ENCODE measurements at places on chromosomes 2 and 18.

DNA sequence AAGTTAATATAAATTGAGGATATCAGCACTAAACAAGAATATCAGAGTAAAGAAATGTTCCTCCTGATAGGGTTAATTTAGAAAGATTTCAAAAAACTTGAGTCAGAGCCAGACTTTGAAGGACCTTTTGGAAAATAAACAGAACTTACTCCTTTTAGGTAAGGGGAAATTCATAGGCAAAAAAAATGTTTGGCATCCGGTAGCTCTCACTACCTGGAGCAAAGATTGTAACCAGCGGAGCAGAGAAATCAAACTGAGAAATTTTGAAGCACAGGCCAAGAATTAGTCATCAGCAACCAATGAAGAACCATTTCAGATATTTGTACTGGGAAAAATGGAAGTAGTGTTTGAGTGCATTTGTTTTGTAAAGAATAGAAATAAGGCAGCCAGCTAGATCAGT, 113.0 kb downstream of the ICA1L start:
- DNase-seq, result no peak

GRCh38 chr2:203446071-203446481, 89.0 kb downstream of the RAPH1 start:
- no peak for DNase-seq

DNA sequence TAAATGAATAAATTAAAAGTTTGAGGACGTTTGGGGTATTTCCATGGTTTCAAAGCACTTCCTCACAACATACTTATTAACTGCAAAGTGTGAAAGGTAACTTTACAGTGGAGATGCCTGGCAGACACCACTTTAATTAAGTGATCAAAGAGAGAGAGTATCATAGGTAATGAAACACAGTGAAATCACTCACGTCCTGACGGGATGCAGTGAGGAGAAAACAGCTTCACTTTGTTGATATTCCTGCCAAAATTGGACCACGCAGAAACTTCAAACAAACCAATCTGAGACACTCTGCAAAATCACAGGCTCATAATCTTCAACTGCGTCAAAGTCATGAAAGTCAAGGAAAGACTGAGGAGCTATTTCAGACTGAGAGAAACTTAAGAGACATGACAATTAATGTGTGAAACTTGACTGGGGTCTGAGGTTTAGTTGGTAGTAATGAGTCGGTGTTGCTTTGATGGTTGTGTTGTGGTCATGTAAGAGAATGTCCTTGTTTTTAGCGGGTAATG, 66.0 kb upstream of the ITGB6 start:
- no peak for DNase-seq

DNA sequence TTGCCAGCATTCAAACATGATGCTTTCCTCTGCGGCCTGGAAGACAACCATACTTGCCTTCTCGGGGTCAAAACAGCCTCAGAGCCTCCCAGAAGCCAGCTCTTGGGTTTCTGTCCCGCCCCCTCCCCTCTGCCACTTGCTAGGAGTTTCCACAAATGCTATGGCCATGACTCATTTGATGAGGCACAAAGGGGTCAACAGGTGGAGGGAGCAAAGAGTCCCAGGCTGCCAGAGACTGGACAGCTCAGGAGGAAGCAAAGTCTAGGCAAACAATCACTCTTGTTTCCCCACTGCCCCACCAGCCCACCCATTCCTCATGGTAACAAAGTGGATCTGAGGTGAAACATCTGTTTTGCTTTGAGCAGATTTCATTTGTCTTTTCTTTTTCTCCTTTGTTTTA, 551.1 kb downstream of the TNS1 start:
- no peak for DNase-seq

GRCh38 chr18:47644896-47645295, 285.6 kb downstream of the SMAD2 start:
- DNase-seq, result no peak

GRCh38 chr2:209845666-209846065, 74.0 kb downstream of the UNC80 start:
- DNase-seq, result no peak

GRCh38 chr18:45503990-45504389, 111.3 kb upstream of the SLC14A2 start:
- DNase-seq, result no peak

DNA sequence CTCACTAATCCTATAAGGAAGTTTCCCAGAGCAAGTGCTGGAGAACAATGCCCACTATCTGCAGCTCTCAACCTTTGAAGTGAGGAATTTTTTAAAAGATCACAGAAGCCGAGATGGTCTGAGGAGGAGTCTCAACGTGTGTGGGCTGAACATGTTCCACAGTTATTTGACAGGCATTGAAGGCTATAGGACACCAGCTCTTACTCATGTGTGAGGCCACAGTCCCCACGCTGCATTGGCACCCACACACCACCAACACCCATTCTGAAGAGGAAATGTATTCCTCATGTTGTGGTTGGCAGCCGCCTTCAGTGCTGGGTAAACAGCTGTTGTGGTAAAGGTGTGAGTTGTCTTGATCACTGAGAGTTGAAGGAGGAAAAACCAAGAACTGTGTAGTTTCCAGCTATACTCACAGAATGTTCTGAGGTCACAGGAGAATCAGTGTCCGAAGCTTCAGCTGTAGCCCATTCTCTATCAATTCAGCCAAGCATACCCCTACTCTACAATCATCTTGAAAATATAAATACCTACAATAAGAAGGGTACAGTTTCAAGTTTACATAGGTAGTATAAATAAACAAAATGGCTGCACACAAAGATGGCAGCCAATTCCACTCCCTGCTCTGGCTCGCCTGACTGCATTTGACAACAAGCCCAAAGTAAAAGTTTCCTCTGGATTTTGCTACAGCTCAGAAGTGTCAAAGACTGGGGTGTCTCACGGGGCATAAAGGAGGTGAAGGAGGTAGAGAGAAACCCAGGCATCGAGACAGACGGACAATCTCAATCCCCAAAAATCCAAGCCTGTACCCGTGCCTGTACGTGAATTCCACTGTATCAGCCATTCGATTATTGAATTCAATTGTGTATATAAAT, 12.1 kb downstream of the CD226 start:
- DNase-seq, result no peak

DNA sequence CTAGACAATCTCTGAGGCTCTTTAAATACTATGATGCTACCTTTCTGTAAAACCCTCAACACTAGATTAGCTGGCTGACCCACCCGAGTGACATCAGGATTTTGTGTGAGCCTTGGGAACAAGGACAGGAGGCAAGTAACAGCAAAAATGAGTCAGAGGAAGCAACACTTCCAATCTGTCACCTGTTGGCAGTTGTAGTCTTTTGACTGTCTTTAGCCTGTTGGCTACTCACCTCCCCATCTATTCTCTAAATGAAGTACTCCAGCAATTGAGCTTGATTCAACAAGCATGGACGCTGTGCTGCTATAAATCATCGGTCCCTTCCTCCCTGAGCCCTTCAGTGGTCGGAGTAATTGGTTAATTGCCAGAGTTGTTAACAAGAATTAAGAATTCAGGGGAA, 898.7 kb downstream of the BCL11A start:
- no peak for DNase-seq

- DNase-seq, result no peak
These were observed 12.4 kb downstream of the LRRFIP1 start for GRCh38 chr2:237639836-237640220.

DNA sequence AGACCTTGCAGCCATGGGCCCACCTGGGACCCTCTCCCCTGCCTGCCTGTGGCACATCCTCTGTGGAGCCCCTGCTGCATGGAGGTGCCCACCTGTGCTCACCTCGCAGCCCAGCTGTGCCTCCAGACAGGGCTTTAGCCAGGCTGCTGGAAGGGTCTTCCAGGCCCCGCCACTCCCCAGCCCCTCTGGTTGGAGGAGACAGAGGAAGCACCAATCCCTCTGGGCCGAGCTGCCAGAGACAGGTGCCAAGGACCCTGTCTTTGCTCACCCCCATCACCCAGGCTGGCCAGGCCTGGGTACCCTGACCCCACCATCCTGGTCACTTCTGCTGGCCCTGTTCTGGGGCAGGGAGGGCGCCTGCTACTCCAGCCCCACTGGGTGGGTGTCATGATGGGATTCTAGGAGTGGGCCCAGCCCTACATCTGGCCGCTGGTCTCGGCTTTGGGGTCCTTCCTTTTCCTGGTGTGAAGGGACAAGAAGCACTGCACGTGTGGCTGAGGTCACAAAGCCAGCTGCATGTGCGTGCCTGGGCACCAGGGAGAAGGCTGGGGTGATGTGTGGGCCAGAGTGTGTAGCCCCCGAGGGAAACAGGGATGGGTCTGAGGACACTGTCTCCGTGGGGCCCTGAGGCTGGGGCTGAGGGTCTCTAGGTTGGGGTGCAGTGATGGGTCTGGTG, 9.3 kb upstream of the NEU4 start:
- no peak for DNase-seq

GRCh38 chr2:195495351-195495750, 161.7 kb upstream of the SLC39A10 start:
- DNase-seq, result no peak

DNA sequence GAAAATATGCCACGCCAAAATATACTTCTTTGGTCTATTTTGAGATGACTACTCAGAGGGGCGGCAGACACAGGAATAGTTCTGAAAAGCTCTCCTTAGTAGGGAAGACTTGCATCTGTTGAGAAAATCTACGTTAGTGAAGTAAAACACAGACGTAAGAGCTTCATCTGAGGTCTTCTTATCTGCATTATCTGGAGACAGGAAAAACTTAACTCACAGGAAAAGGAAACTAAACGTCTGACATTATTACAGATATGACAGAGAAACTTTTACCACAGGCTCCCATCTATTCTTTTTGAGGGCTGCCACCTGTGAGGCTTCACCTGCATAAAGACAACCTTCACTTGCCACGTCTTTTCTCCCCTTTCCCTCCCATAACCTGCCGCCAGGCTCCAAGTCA, 1295.7 kb downstream of the LRP1B start:
- no peak for DNase-seq

DNA sequence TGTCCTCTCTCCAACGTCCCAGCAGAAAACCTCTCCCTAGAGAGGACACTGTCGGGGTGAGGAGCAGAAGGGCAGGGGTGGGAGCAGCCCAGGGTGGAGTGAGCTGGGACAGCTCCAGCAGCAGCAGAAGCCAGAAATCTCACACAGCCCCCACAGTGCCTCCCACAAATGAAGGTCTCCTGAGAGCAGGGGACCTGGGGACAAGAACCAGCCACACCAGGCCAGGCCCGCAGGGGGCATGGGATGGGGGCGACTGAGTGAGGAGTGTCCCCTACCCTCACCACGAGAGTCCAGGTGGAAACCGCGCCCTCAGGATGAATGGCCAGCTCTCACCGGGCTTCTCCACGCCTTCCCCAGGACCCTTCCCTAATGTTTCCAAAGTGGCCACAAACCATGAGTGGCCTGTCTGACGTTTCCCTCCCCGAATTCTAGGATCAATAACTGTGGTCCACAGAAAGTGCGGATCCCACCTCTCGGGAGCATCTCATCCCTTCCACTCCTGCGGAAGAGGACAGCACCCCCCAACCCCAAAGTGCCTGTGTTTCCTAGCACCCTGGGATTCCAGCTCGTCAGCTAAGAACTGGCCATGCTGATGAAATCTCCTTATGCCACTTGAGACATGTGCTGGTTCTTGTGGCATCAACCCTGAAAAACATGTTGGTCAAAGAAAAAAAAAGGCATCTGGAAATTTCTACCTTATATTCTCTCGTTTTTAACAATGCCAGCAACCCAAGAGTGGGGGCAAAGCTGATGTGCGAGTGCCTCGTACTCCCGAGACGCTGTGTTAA, 121.1 kb downstream of the HDAC4 start:
- DNase-seq, result no peak

DNA sequence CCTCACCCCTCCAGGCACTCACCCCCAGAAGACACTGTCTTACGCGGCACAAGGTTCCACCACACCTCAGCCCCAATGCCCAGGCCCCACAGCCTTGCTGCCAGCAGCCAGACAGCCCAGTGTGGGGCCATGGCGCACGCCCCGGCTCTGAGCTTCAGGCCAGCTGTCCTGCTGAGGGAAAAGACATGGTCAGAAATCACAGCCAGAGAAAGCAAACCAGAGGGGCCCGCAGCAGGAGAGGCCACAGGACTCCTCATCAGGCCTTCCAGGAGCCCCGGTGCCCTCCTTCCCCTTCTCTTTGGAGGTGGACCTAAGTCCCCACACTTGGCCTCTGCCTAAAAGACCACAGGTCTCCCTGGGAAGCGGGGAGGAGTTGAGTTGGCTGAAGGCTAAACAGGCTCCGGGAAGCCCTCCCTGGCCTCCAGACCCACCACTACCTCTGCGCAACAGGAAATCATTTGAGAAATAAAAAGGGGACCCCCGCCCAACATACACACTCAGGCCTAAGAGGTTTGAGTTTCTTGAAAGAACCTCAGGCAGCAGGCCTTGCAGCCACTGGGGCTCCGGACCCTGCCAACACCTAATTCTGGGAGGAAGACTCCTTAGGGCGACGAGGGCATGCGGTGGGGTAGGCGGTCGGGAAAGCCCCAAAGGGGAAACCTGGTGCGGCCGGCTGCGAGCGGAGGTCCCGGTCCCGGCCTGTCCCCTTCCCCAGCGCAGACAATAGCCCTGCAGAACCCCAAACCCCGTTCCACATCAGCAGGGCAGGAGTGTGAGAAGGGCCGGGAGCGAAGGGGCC, 1.9 kb downstream of the SEMA4C start:
- no peak for DNase-seq

DNA sequence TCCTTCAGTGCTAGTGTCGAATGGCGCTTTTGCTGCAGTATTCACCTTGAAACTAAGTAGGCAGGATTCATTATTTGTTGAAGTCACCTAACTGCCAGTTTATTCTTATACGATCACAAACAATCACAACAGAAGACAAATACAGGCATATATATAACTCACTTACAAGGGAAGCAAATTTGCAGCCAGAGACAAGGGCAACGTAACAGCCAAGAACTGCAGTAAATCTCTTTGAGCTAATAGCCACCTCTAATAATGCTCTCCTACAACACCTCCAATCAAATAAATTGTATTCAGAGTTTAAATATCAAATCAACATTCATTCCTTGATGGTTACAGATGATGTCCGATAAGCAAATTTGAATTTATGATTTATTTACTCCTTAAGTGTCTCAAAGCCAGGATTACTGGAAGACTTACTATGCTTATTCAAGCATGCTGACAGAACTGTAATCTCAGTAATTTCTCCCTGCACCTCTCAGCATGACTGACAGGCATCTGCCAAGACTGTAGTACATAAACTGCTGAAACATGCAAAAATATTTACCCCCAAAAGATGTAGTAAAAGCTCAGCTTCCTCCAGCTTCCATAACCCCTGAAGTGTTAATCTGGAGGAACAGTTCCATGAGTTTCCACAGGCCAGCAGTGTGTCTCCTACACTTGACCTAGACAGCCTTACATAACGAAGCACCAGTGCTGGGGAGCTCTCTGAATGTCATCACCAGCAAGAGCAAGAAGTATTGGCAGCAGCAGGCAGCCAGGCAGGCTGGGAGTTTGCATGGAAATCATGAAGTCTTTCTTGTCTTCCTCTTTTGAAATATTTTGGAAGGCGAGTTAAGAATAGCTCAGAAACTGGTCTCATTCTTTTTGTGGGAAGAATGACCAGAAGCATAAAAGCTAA, 20.9 kb upstream of the SCN1A start:
- no peak for DNase-seq

GRCh38 chr2:235537186-235537585, 43.3 kb downstream of the AGAP1 start:
- DNase-seq, result no peak

- no peak for DNase-seq
These were observed 343.5 kb upstream of the KLHL29 start for GRCh38 chr2:23041443-23041842.
